Gastroesophageal sphincter (tissue), 4 donors: ENCODE measurements at places on chromosomes 1 and 21. TPM values are rescaled to one million over a fixed set of nuclear protein-coding genes. Genes with fewer than 3 reads are reported as not detected.

GRCh38 chr1:116580446-116581322 is 9.9 kb upstream of the CD58 start:
- no peak for ATAC-seq

GRCh38 chr1:216119600-216119999 is 303.6 kb downstream of the USH2A start:
- no peak for ATAC-seq

- ATAC-seq: no peak
Measured at GRCh38 chr21:31517664-31518414, 141.7 kb upstream of the SOD1 start.

PROX1 gene
- total RNA-seq: 3.2 TPM

SPTA1 gene
- not detected for total RNA-seq

GRCh38 chr1:62436039-62436465 is 797 bp upstream of the USP1 start:
- ATAC-seq: peak; percentile 90

DNA sequence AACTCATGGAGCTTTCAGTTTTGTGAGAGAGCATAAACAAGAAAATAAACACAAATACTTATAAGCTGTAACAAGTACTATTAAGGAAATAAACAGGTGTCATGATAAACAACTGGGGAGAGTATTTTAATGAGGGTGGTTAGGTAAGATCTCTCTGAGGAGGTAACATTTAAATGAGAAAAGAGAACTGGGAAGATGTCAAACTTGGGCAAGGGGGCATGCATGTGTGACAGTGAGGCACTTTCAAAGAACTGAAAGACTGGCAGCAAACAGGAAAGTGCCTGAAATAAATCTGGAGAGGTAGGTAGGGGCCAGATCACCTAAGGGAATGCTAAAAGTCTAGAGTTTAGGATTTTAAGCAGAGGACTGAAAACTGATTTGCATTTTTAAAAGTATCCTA is 37.8 kb downstream of the NSL1 start:
- no peak for ATAC-seq

- ATAC-seq: no peak
Measured at GRCh38 chr1:76948846-76949245, 81.6 kb downstream of the ST6GALNAC5 start.

GRCh38 chr1:231357187-231357772 is 19.2 kb downstream of the SPRTN start:
- ATAC-seq: no peak

DNA sequence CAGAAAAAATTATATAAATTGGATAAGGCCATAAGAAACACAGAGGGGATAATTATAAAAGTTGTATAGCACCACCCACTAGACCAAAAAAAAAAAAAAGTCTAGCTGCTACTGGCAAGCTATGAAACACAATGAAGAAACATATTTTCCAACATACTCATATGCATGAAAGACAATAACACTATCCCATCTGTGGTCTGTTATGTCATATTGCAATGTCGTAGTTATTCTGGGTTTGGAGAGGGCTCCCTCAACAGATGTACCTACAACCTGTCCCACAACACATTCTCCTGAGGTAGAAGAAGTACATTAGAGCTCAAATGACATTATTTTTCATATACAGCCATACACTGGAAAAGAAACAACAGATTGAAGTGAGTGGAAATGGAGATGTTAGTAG is 517.6 kb upstream of the ADGRL4 start:
- ATAC-seq: no peak

- no peak for ATAC-seq
Measured at GRCh38 chr1:50967416-50968157, 2.5 kb upstream of the CDKN2C start.

C8A gene
- total RNA-seq: not detected

BGLAP gene
- total RNA-seq: not detected

DNA sequence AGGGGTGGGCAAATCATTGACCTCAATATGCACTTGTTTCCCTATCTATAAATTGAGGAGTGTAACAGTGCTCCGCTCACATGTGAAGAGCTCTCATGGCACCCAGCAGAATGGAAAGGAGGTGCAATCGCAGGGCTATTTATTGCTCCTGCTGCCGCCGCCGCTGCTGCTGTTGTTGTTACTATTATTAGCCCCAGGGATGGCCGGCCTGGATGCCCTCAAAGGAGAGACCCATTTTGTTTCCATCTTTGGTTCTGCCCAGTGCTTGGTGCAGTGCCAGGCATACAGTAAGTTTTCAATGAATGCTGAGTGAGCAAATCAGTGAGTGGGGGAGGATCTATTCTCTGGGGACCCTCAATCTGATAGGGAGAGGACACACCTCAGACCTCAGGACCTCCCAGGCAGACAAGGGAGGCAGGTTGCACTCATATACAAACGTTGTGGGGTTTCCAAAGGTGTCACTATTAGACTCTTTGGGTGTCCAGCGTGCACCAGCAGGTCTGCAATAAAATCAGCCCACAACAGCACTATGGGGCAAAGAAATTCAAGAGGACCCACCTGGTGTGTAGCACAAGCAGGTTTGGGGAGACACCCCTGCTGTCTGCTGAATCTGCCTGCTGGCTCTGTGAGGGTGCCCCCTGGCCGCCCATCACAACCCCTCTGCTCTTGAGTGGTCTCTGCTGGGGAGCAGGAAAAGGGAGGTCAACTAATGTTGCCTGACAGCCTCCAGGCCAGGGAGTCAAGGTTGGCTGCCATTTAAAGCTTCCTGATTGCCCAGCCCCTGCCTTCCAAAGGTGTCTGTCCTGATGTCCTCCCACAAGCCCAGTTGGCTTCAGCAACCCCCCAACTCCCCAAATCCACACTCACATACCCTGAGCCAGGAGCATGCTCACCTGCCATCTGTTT is 136.3 kb downstream of the ACTL8 start:
- ATAC-seq: no peak

DNA sequence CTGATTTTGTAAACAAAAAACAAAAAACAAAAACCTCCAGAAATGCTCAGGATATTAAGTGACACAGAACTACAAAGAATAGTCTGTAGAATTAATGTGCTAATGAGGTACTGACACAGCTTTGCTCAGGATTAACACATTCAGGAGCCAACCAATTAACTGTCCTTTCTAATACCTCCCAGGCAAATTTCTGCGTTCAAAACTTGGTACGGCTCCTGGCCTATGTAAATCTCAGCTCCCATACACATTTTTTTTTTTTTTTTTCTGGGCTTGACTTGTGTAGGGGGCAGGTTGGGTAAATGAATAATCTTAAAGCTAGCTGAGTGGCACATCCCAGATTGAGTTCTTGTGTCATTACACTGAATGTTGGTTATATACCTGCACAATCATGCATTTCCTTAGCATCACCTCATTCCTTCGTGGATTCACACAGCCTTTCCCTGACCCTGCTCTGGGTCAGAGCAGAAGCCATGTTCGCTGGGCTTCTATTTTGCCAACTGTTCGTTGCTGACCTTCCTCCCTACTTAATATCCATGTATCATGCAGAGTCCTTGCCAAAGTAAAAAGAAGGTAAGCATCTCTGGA is 12.6 kb upstream of the IER5 start:
- ATAC-seq: no peak

- no peak for ATAC-seq
Measured at GRCh38 chr1:92466683-92467352, 19.9 kb downstream of the GFI1 start.

DNA sequence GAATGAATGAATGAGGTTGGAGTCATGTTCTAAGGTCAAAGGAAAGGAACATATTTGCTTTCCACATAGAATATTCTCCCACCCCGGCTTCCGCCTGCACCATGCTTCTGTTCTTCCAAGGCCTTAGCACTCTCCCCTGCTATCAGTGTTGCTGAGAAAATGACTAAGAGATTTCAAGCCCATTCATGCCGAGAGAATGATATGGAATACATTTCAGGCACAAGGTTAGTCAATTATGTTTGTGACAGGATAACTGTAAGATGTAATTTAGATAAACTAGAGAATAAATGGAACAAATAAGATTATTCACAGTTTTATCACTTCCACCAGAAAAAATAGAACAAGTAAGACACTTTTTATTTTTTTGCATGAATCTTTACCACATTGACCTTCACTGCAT is 122.6 kb downstream of the PLD5 start:
- no peak for ATAC-seq

DNA sequence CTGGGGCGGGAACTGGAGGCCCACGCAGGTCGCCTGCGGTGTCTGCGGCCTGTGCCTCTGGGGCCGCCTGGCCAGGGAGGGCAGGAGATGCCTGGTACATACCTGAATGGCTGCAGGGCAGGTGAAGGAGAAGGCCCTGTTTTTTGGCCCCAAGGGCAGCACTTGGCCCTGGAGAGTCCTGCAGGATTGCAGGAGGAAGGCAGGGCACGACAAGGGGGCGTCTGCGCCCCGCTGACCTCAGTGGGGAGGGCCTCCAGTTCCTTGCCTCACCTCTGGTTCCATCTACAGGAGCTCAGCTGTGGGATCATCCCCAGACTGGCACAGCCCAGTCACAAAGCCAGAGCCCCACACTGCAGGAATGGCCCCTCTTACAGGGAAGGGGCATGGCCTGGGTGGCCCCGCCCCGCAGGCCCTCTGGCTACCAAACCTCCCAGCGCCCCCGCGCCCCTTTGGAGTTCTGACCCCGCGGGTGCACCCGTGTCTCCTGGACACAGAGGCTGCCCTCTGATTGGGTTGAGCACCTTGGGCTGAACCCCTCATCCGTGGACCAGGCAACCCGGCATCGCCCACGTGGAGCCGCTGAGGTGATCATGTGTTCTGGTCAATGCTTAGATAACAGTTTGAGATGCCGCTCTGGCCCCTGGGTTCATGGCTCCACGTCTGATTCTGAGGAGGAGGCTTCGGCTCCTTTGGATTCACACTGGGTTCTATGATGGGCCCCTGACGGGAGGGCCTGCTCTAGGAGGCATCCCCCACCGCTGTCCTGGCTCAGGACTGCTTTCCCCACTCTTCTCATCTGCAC is 1.3 kb upstream of the PEX10 start:
- ATAC-seq: no peak

GRCh38 chr1:225253784-225254183 is 174.1 kb downstream of the LBR start:
- no peak for ATAC-seq

- no peak for ATAC-seq
Measured at GRCh38 chr21:38740090-38740489, 65.6 kb upstream of the ETS2 start.

DNA sequence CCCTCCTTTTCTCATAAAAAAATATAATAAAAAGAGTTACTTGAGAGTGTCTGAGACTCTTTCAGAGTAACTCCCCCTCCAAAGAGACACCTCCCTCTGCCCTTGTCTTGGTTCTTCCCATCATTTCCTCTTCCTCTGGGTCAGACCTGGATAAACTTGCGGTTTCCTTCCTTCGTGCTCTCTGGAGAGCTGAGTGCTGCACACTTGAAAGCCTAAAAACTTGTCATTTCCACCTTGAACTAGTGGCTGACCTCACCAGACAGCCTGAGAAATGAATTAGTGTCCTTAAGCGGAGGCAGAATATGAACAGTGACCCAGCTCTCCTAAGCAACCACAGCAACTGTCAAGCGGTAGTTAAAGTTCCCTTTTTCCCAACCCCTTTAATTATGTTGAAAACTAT is 88.4 kb upstream of the PROX1 start:
- no peak for ATAC-seq

UBXN11 gene
- 9.1 TPM for total RNA-seq

ETV3L gene
- not detected for total RNA-seq

DNA sequence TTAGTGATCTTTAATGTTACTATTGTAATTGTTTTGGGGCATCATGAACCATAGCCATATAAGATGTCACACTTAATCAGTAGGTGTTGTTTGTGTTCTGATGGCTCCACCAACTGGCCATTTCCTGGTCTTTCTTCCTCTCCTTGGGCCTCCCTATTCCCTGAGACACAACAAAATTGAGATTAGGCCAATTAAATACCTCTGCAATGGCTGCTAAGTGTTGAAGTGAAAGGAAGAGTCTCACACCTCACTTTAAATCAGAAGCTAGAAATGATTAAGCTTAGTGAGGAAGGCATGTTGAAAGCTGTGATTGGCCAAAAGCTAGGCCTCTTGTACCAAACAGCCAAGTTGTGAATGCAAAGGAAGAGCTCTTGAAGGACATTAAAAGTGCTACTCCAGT is 30.7 kb downstream of the PPP2R5A start:
- ATAC-seq: no peak

DNA sequence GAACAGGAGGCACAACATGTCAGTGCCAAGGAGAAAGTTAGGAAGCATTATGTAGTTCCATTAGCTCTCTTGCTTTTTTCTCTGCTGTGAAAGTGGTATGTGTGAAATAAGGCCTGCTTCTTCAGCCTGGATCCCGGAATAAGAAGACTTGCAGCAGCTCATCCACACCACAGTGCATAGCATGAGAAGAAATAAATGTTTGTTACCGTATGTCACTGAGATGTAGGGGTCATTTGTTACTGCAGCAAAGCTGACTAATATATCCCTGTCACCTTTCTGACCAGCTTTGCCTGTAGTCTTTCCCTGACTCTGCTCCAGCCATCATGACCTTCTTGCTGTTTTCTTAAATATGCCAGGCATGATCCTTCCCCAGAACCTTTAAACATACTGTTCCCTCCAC is 20.5 kb upstream of the MCOLN3 start:
- ATAC-seq: no peak

- ATAC-seq: no peak
Measured at GRCh38 chr1:216686860-216687766, 36.1 kb downstream of the ESRRG start.

GRCh38 chr1:213245260-213245910 is 194.3 kb downstream of the RPS6KC1 start:
- no peak for ATAC-seq

DNA sequence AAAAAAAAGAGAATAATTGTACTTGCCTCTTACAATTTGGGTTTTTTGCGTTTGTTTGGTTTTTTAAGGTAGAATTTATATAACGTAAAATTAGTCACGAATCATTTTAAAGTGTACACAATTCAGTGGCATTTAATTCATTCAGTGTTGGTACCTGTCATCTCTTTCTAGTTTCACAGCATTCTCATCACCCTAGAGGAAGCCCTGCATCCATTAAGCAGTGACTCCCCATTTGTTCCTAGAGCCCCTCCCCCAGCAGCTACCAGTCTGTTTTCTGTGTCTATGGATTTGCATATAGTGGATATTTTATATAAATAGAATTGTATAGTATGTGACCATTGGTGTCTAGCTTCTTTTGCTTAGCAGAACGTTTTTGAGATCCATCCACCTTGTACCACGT is 233.2 kb upstream of the FMN2 start:
- ATAC-seq: no peak

- ATAC-seq: no peak
Measured at GRCh38 chr1:235763962-235764361, 102.7 kb downstream of the LYST start.

DNA sequence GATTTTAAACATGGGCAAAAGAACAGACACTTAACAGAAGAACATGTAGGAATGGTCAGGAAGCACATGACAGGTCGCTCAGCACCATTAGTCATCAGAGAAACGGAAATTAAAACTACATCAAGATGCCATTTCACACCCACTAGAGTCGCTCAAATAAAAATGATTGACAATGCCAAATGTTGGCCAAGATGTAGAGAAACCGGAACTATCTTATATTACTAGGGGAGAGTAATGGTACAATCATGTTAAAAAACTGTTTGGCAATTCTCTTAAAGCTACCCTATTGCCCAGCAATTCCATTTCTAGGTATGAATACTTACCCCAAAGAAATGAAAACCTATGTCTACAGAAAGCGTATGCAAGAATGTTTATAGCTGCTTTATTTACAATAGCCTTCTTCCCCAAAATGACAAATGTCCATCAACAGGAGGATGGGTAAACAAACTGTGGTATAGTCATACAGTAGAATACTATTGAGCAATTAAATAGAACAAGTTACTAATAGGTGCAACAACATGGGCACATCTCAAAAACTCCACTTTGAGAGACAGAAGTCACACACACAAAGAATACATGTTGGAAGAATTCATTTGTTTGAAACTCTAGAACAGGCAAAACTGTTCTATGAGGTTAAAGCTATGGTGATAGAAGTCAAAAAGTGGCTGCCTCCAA is 92.8 kb downstream of the ETS2 start:
- ATAC-seq: no peak
